ENCODE measurements at places on chromosomes 5 and 9. TPM values are rescaled to one million over a fixed set of nuclear protein-coding genes. Genes with fewer than 3 reads are reported as not detected.

Gene UNC5A
- not detected for total RNA-seq

Gene ZNF354C
- total RNA-seq: 10.5 TPM

Gene NXNL2
- total RNA-seq: 0.74 TPM

Gene CXXC5
- total RNA-seq: 75.9 TPM

Gene ANXA2R
- 3.4 TPM for total RNA-seq

Gene PLAC8L1
- total RNA-seq: not detected

Gene HAVCR2
- 0.36 TPM for total RNA-seq

Gene ANGPTL2
- 47.5 TPM for total RNA-seq

Gene PCDHB13
- total RNA-seq: 0.27 TPM

Gene SPATA31A7
- total RNA-seq: not detected

Gene SPATA31E1
- not detected for total RNA-seq

Gene PCDHGC5
- 7.0 TPM for total RNA-seq
